ENCODE measurements at places on chromosomes 13 and 19. TPM values are rescaled to one million over a fixed set of nuclear protein-coding genes. Genes with fewer than 3 reads are reported as not detected.

DNA sequence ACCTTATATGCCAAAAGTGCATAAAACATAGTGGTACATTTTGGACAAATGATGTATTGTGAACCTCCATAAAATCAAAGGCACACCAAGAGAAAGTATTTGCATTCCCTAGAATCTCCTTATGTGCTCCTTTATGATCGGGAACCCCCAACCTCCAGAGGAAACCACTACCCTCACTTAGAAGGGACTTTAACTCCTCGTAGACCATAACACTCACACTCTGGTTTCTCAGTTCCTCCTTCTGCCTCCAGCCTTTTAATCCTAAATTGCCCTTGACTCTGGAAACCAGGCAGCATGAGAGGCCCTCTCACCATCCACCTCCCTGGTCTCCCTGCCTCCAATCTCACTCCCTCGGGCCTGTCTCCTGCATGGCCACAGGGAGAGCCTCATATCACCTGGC is 9.8 kb upstream of the KCNN4 start:
- DNase-seq = no peak

DNA sequence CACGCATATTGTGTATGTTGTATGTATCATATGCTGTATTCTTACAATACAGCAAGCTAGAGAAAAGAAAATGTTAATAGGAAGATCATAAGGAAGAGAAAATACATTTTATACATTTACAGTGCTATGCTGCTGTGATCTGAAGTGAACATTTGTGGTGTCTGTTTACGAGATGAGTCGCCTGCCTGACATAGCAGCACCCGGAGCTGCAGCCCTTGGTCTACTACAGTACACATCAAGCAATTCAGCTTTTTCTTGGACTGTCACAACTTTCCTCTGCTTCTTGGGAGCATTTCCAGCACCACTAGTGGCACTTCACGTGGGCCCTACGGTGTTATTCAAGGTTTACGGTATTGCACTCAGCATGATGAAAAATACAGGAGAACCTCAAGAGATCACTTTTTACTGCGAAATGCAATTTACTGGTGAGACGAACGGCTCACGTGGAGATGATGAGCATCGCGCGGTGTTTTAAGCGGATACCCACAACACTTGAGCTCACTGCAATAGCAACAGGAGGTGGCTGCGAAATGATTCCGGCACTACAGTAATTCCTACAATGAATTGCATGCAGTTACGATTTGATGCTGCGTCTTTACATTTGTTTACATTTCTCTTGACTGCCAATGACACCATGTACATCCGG is 308.4 kb downstream of the FGF9 start:
- DNase-seq = no peak

Gene PRTN3
- 0.86 TPM for total RNA-seq

Gene JAK3
- 2.1 TPM for total RNA-seq

Gene ZNF569
- total RNA-seq = 4.3 TPM

Gene ZNF793
- total RNA-seq = 2.6 TPM

DNA sequence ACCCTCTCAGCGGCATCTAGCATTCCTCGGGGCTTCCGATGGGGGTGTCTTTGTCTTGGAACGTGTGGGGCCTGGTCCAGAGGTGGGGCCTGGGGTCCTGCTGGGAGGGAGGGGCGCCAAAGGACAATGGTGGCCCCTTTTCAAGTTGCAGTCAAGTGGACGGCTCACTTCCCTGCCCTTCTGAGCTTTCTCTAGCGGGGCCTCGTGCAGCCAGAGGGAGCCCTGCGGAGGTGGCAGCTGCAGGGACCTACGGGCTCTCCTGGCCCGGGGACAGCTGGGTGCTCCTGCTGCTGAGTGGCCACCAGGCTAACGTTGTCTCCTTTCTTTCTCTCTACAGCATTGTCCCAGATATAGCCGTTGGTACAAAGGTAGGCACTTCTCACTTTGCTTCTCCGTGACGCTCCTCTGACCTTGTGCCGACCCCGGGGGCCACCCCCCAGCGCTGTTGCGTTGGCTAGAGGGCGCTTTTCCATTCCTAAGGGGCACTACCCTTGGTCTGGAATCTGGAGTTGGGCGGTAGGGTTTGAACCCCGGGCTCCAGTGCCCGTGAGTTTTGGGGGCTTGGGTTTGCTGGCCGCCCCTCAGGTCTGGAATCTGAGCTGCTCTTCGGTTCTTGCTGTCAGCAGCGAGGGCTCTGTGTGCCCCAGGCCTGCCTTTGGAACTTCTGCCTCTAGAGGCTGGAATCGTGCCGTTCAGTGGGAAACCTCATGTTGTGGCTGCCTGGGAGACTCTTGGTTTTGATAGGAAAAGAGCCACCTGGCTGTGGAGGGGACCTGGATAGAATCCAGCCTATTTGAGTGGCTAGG is 2.0 kb downstream of the PTBP1 start:
- DNase-seq = no peak

DNA sequence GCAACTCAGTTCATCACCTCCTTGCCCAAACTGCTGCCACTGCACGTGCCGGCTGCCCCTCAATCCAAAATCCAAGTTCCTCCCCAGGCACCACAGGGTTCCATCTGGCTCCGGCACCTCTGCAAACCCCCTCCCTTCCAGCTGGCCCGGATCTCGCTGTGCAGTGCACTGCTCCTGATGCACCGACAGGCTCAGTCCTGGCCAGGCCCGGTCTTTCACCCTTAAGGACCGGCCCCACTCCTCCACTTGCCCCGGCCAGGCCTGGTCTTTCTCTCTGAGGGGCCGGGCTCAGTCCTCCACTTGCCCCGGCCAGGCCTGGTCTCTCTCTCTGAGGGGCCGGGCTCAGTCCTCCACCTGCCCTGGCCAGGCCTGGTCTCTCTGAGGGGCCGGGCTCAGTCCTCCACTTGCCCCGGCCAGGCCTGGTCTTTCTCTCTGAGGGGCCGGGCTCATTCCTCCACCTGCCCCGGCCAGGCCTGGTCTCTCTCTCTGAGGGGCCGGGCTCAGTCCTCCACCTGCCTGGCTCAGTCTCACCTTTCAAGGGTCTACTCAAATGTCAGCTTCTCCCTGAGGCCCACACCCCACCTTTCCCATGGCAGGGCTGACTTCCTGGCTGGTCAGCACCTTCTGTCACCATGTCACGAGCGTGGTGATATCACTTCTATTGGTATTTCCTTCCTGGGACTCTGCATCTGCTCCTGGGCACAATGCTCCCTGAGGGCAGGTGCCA is 6.9 kb downstream of the ZNF787 start:
- DNase-seq = no peak

- DNase-seq = no peak
Observed at GRCh38 chr13:35988648-35989081, 142.5 kb downstream of the DCLK1 start.

DNA sequence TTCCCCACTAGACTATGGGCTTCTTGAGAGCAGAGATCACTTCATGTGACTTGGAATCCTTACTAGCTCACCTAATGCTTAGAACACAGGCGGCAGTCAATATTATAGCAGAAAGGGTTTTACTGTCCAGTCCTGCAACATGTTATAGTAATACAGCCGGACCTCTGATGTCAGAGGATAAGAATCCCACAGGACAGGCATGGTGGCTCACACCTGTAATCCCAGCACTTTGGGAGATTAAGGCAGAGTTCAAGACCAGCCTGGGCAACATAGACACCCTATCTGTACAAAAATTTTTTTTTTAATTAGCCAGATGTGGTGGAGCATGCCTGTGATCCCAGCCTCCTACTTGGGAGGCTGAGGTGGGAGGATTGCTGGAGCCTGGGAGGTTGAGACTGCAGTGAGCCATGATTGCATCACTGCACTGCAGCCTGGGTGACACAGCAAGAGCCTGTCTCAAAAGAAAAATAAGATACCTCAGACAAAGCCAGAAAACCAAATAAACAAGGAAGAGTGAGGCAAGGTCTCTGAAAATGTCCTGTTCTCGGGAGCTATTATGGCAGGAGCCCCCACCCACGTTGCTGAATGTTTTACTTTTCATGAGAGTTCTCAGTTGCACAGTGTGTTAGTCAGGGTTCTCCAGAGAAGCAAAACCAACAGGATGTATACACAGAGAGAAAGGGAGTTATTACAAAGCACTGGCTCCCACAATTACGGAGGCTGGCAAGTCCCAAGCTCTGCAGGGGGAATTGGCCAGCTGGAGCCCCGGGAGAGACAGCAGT is 100.8 kb downstream of the UBL3 start:
- no peak for DNase-seq

DNA sequence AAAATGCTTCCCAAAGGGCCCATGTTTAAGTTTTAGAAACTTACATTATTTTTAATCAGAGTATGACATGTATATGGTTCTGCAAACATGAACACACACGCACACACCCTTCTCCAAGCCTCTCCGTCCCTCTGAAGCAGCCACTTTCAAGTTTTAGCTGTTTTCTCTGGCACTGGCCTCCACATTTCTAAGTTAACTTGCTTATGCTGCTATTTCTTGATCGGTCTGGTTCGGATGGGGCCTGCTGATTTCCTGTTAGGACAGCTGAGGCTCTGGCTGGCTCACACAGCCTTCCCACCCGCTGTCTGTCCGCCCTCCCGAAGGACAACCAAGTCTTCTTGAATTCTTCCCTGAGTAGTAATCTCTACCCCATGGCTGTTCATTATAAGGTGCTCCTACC is 4.4 kb downstream of the SPC24 start:
- DNase-seq = no peak

DNA sequence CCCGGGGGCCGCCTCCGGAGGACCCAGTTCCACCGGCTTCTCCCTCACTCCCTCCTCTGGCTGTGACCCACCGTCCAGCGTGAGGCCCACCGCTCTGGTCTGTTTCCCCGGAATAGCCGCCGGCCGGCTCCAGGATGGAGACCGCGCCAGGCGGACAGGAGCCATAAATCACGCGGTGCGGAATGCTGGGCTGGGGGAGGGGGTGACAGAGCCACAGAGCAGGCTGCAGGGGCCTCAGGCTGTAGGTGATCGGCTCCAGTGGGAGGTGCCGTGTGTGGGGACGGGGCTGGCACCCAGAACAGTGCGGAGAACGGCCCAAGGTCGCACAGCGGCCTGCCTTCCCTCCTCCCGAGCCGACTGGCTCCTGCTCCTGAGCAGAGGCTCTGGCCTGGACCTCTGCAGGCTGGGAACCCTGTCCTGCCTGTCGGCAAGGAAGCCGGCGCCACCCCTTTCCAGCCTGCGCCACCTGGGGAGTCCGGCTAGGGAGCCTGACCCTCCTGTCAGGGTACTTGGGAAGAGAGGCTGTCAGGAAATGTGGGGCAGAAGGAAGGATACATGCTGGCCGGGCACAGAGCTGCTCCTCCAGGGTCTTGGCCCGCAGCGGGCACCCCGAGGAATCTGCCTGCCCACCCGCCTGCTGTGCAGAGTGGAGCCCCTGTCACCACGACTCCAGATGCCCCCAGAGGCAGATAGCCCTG is 8.3 kb downstream of the PIAS4 start:
- DNase-seq = no peak

Gene LYPD5
- 93.8 TPM for total RNA-seq

DNA sequence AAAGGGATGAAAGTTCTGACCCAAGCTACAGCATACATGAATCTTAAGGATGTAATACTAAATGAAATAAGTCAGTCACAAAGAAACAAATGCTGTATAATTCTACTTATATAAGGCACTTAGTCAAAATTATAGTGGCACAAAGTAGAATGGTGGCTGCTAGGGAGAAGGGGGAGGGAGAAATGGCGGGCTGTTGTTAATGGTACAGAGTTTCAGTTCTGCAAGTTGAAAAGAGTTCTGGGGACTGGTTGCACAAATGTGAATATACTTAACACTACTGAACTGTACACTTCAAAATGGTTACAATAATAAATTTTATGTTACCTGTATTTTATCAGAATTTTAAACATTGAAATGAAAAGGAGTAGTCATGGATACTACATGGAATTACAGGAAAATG is 48.9 kb upstream of the CLDN10 start:
- no peak for DNase-seq

DNA sequence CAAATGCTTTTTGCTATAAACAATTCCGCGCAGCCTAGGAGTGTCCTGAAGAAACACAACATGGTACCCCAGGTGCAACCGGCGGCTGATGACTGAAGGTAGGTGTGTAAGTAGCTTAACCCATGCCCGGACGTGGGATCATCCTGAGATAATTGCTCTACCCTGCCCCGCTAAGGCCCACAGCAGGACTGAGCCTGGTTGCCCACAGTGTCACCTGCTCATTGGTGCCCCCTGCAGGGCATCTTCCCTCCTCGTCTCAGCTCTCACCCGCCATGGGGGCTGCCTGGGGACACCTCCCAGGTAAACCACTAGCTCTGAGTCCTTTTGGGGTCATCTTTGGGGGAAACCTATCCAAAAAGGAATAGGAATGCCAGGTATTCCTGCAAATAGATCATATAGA is 22.3 kb downstream of the TMEM161A start:
- DNase-seq = no peak

- peak; percentile 30 for DNase-seq
Observed at GRCh38 chr13:24450530-24450929, 62.0 kb downstream of the PARP4 start.

- DNase-seq = no peak
Observed at GRCh38 chr19:48370955-48371354, 6.8 kb downstream of the SYNGR4 start.

- no peak for DNase-seq
Observed at GRCh38 chr13:85693889-85694511, 105.2 kb downstream of the SLITRK6 start.

Gene NCR1
- not detected for total RNA-seq
